ENCODE measurements at places on chromosomes 5 and 9.

GRCh38 chr5:143011585-143011984 is 241.4 kb downstream of the ARHGAP26 start:
- no peak for DNase-seq

DNA sequence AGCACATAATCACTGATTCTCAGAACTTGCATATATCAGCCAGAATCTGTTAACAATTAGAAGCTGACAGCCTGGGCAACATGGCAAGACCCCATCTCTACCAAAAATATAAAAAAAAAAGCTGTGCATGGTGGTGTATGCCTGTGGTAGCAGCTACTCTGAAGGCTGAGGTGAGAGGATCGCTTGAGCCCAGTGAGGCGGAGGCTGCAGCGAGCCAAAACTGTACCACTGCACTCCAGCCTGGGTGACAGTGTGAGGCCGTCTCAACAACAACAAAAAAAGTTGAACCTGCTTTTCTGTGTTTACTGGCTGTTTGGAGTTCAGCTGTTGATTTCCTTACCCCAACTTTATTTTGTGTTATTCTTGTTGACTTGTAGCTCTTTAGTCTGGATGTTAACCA is 66.8 kb downstream of the GOLPH3 start:
- DNase-seq, result no peak

DNA sequence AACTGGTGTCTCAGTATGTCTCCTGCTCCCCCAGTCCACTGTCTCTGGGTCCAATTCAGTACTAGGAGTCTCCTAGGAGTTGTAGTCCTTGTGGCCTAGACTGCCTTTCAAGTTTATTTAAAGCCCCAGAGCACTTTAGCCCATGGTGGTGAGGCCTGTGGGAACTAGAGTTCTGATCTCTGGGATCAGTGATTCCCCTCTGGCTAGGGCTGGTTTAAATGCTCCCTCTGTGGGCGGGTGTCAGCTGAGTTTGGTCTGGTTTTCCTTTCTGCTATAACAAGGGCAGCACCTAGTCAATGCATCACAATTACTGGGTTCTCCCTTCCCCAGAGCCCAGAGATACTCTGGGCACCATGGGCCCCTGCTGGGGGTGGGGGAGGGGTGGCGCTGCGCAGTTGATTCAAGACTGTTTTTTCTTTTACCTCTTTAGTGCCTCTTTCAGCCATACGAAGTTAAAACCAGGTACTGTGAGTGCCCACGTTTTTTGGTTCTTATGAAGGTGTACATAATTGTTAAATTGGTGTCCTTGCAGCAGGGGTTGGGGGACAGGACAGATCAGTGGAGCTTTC is 9.3 kb upstream of the SLC36A3 start:
- no peak for DNase-seq

- DNase-seq, result no peak
Measured at GRCh38 chr5:169954786-169955185, 25.5 kb downstream of the INSYN2B start.

- no peak for DNase-seq
Measured at GRCh38 chr5:122101636-122102285, 23.7 kb upstream of the LOX start.

- DNase-seq, result no peak
Measured at GRCh38 chr5:79011869-79012268, 26.8 kb upstream of the ARSB start.

DNA sequence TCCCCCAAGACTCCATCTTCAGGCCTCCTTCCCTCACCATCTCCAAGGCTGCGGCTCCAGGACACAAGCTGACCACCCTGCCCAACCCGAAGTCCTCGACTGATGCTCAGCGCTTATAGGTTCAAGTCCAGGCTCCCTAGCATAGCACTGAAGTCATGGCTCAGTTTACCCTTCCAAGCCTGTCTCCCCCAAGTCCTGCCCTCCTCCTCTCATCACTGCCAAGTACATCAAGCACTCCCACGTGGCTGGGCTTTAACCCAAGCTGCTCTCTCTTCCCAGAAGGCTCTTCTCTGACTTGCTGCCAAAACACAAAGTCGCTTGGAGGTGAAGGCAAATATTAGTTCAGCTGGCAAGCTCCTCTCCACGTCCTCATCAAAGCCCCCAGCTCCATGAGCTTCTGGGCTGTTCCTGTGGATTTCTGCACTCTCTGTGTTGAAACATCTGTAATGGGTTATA is 22.1 kb upstream of the MARCHF6 start:
- no peak for DNase-seq

DNA sequence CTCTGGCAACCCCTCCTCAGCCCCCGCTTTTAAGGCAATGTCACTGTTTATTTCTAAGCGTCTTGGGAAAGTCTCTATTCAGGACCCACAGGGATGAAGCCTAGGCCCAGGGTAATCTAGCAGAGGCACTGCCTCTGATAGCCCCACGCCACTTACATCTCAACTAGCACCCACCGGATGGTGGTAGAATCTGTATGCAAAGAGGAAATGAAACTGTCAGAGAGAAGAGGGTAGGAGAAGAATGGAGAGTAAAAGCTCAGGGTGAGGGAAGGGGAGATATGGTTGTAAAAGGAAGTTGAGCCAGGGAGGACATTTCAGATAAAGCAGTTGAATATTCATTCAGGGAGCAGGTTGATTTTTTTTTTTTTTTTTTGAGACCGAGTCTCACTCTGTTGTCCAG is 3.0 kb downstream of the FRRS1L start:
- no peak for DNase-seq

DNA sequence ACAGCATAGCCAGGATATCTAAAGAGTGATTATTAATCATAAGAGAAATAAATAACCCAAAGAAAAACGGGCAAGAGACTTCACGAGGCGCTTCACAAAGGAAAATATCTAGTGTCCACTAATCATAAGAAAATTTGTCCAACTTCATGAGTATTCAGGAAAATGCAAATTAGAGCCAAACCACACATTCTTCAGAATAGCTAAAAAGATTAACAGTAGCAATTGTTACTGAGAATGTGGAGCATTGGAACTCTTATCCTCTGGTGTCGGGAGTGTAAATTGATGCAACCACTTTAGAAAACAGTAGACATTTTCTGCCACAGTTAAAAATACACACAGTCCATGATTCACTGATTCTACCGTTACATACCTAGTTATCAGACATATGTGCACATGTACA is 145.7 kb downstream of the CWC27 start:
- no peak for DNase-seq

GRCh38 chr9:129402931-129403778 is 217.7 kb downstream of the C9orf50 start:
- DNase-seq, result no peak

- DNase-seq, result no peak
Measured at GRCh38 chr5:54080831-54081230, 229.5 kb downstream of the ARL15 start.

GRCh38 chr5:132477784-132478365 is 12.7 kb downstream of the IRF1 start:
- DNase-seq, result no peak

DNA sequence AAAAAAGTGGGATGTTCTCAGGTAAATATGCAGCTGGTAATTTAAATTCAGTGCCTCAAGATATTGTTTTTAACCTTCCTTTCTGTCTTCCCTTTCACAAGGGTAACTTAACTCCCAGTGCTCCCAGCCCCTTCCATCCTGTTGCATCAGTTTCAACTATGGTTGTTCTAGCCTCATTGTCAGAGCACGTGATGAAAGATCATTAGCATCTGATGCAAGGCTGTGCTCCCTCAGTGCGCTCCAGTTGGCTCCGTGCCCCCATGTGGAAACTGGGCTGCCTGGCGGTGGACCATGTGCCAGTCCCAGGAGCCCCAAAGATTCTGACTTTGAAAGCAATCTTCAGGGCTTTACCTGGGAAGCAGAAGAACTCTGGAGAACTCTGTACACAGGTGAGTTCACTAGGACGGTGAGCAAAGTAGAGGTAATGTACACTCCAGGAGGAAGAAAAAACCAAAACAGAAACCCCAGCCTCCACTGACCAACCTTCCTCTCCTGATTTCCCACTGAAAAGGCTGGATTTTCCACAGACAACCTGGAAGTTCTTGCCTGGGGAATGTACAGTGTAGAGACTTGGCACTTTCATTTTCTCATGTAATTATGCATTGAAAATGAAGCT is 96.9 kb downstream of the SLC1A3 start:
- DNase-seq, result peak; percentile 49

- no peak for DNase-seq
Measured at GRCh38 chr9:120693700-120694008, 20.6 kb downstream of the MEGF9 start.

- DNase-seq, result no peak
Measured at GRCh38 chr5:129431406-129431805, 28.7 kb upstream of the ADAMTS19 start.

GRCh38 chr9:122186301-122186700 is 26.6 kb downstream of the MORN5 start:
- DNase-seq, result no peak

- DNase-seq, result no peak
Measured at GRCh38 chr9:86668488-86668887, 278.8 kb downstream of the GAS1 start.

DNA sequence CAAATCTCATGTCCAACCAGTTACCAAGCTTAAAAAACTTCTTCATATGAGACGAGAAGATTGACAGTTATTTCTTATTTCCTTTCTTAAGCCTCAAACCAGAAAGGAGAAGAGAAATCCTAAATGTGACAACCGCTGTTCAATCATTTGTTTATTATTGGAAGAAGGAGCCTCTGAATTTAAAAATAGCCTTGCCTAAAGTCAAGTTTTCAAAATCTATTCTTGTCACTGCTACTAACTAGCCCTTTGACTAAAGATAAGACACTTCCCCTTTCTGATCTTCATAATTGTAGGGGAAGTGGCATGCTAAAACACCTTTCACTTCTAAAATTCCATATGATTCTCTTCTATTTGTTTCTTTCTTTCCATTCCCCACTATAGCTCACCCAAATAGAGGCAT is 106.2 kb upstream of the EMB start:
- DNase-seq, result no peak

DNA sequence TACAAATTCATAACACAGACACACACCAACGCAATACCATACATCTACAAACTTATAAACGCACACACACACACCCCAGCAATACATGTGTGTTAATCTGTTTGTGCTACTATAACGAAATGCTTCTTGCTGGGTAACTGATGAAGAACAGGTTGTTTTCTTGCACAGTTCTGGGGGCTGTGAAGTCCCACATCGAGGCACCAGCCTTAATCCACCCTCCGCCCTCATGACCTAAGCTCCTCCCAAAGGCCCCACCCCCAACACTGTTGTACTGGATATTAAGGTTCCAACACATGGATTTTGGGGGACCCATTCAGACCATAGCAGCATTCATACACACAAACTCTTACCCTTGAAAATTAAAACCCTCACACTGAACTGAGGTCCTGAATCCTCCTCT is 38.8 kb upstream of the LPCAT1 start:
- no peak for DNase-seq

GRCh38 chr5:158473016-158473635 is 614.2 kb upstream of the CLINT1 start:
- no peak for DNase-seq

GRCh38 chr5:37206736-37207135 is 42.4 kb downstream of the CPLANE1 start:
- DNase-seq, result no peak

- no peak for DNase-seq
Measured at GRCh38 chr5:102869230-102869629, 114.1 kb downstream of the PAM start.

DNA sequence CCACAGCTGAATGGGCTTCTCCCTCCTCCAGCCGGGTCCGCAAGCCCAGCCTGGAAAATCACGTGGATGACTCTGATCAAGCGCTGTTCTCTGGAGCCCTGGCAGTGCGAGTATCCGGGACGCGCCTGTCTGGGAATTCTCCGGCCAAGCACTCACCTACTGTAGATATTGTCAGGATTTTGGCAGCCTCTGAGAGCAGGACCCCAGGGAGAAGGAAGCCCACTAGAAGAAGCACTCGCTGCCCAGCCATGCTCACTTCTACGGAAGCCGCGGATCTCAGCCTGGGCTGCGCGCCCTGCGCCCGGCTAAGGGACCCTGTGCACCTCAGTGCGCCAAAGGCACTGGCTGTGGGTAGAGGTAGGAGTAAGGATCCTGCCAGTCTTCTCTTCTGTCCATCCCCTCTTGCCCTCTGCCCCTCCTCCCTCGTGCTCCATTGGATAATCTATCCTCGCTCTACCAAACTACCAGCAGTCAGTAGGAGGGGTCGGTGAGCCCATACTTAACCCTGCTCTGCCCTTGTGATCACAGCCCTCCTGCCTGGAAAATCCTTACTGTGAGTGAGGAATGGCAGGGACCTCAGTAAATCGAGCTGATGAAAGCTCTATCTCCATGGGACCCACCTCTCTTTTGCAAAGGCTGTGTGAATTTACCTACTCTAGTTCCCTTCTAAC is at the start of gene UGT3A2:
UGT3A2 (minus strand) TSS at position 343 of the 671 bp plus-strand sequence; CDS start at position 250, 93 bp downstream.
- DNase-seq, result no peak

DNA sequence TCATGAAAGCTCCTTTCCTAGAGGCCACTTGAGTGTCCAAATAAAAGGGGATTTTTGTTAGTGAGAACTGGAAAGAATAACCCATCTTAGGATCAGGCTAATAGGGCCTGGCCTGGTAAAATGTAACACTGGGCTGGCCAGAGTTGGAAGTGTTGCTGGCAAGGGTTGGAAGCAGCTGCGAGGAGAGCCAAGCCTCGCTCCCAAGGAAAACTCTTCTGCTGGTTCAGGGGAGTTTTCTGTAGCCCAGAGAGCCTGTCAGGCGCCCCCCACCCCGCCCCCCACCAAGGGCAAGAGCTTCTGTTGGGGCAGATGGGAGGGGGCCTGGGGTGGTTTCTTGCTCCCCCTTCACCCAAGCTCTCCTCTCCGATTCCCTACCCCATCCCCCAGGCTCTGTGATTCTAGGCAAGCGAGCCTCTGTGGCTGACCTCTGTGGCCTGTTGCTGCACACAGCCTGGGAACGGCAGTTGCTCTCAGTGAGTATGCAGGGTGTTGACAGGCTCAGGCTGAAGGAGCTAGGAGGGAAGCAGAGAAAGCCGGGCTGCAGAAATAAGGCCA is 547.8 kb downstream of the CCDC171 start:
- no peak for DNase-seq

- DNase-seq, result no peak
Measured at GRCh38 chr9:91886414-91887076, 63.5 kb downstream of the ROR2 start.

- no peak for DNase-seq
Measured at GRCh38 chr9:90965226-90966030, 163.8 kb downstream of the SYK start.

GRCh38 chr5:37859805-37860204 is 20.0 kb upstream of the GDNF start:
- DNase-seq, result no peak

GRCh38 chr5:110903966-110904365 is 165.2 kb downstream of the SLC25A46 start:
- no peak for DNase-seq

GRCh38 chr5:59034498-59035186 is 451.8 kb downstream of the RAB3C start:
- no peak for DNase-seq

DNA sequence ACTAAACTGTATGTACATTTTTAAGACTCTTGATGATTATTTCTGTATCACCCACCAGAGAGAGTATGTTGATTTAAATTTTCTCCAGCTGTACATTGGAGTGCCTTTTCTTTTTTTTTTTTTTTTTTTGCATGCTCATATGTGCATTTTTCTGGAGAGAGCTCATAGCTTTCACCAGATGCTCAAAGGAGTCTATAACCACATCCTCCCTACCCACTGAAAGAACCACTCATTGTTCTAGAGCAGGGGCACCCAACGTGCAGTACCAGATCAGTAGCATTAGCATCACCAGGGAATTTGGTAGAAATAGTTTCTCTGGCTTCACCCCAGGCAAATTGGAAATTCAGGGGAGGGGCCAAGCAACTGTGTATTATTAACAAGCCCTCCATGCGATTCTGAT is 53.9 kb upstream of the TMEM171 start:
- DNase-seq, result peak; percentile 7

- DNase-seq, result no peak
Measured at GRCh38 chr9:16343249-16344237, 526.9 kb downstream of the BNC2 start.
